T-helper 9 cell (primary cell): ENCODE measurements at places on chromosomes 16 and 17.

DNA sequence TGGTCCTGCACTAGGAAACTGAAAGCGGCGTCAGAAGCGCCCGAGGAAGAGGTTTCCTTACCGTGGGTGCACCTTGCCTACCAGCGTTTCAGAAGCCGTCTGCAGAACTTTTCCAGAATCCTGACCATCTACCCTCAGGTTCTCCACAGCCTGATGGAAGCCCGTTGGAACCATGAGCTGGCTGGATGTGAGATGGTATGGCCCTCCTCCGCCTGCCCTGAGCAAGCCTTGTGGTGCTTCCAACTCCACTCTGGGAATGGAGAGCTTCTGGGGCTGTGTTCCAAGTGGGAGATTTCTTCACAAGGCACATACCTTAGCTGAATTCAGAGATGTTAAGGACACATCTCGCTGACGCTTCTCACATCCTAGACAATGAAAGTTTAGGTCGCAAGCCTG, 51.8 kb upstream of the ENDOV start:
- DNase-seq = no peak

- peak; percentile 23 for DNase-seq
Measured at GRCh38 chr17:7854851-7855659, at the start of gene TMEM88. Gene TMEM88, plus strand, starts transcription at chr17:7855066. Its CDS starts 9 bp downstream, at chr17:7855075.

DNA sequence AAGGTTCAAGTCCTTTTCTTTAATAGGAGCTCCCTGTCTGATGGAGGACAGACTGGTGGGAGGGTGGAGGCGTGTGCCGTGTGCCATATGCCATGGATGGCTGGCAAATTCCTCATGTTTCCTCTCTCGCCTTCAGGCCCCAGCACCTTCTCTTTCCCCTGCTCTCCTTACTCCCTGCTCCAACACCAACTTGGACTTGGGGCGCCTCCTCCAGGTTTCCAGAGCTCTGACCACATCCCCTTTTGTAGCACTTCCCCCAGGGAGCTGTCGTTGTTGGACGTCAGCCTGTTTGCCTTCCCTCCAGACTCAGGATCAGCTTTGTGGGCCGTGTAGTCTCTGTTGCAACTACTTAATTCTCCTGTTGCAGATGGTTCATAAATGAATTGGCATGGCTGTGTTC, 30.7 kb downstream of the TMC7 start:
- no peak for DNase-seq

DNA sequence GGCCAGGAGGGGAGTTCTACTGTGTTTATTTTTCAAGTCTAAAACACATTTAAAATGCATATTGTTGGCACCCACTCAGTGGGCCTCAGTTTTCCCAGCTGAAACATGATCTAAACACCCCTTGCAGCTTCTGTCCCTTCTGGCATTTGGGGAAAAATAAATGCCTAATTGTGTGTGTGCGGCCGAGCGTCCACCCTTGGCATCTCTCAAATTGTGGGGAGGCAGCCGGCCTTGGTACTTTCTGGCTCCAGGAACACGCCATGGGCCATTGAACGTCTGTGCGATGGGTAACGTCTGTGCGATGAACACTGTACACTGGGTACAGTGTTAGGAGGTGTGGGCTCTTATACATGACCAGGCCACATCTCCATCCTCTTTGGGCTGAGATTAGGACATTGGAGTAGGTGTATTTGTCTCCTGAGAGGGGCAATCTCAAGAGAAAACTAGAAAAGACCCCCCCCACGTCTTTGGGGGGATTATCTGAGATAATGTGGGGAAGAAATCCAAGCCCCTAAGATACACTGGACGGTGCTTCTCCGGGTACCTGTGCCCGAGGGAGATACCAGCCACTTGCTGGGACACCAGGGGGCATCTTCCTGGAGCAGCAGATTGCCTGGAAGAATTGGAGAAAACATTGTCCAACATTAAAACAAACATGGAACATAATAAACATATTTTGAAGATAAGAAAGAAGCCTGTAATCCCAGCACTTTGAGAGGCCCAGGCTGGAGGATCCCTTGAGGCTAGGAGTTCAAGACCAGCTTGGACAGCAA, 54.9 kb downstream of the RAB11FIP4 start:
- DNase-seq = no peak

GRCh38 chr16:46884513-46885293, 541 bp downstream of the GPT2 start:
- peak; percentile 3 for DNase-seq

- DNase-seq = no peak
Measured at GRCh38 chr17:69245617-69246016, 17.0 kb upstream of the ABCA10 start.

- peak; percentile 82 for DNase-seq
Measured at GRCh38 chr16:11667824-11668622, at the start of gene SNN. Gene SNN, plus strand, starts transcription at chr16:11668455. Its CDS starts 7,605 bp downstream, at chr16:11676060.

GRCh38 chr17:15403276-15403939, 62.0 kb upstream of the TEKT3 start:
- no peak for DNase-seq

- no peak for DNase-seq
Measured at GRCh38 chr17:20291853-20292252, 175.5 kb downstream of the LGALS9B start.

GRCh38 chr16:46830417-46830901, 521 bp downstream of the C16orf87 start:
- peak; percentile 32 for DNase-seq

- no peak for DNase-seq
Measured at GRCh38 chr17:9187828-9188227, 166.5 kb downstream of the NTN1 start.

DNA sequence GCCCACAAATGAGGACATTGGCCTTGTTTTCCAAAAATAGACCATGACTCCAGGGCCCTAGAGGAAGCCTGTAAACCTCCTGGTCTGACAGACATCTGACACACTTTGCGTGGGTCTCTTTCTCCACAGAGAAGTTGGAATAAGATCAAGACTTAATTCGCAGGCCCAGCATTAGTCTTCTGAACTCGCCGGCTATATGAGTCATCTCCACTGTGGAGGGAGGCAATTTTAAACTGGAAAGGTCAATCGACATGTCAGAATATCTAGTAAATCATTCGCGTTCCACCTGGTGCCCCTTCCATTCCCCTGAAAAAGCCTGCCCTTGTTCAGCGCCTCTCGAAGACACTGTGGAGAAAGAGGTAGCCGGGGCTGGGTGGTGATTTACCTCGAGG, 140.1 kb downstream of the CLEC16A start:
- no peak for DNase-seq

- DNase-seq = no peak
Measured at GRCh38 chr17:80504686-80505413, 28.4 kb upstream of the NPTX1 start.

DNA sequence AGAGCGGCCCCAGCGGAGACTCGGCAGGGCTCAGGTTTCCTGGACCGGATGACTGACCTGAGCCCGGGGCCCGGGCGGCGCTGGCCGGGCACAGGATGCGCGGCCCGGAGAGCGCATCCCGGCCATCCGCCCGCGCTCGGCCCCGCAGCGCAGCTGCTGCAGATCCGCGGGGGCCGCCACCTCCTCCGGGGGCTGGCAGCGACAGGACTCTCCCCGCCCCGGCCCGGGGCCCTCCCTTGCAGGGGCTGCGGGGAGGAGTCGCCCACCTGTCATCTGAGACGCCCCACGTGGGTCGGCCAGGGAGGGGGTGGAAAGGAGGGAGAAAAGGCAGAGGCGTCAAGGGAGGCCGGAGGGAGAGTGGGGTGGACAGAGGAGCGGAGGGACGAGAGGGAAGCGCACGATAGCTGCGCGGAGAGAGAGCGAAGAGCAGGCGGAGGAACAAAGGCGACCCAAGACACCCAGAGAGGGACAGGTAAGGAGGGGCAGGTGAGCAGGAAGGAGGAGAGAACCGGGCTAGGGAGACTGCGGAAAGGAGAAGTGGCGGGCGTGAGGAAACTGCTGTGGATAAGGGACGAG, 471 bp upstream of the PRKAR1A start:
- peak; percentile 66 for DNase-seq

GRCh38 chr16:2205104-2205966, at the start of gene MLST8:
Gene MLST8, plus strand, starts transcription at chr16:2205454. Its CDS starts 632 bp downstream, at chr16:2206086.
- DNase-seq = peak; percentile 91

GRCh38 chr16:58264961-58265479, 29.8 kb downstream of the PRSS54 start:
- no peak for DNase-seq

DNA sequence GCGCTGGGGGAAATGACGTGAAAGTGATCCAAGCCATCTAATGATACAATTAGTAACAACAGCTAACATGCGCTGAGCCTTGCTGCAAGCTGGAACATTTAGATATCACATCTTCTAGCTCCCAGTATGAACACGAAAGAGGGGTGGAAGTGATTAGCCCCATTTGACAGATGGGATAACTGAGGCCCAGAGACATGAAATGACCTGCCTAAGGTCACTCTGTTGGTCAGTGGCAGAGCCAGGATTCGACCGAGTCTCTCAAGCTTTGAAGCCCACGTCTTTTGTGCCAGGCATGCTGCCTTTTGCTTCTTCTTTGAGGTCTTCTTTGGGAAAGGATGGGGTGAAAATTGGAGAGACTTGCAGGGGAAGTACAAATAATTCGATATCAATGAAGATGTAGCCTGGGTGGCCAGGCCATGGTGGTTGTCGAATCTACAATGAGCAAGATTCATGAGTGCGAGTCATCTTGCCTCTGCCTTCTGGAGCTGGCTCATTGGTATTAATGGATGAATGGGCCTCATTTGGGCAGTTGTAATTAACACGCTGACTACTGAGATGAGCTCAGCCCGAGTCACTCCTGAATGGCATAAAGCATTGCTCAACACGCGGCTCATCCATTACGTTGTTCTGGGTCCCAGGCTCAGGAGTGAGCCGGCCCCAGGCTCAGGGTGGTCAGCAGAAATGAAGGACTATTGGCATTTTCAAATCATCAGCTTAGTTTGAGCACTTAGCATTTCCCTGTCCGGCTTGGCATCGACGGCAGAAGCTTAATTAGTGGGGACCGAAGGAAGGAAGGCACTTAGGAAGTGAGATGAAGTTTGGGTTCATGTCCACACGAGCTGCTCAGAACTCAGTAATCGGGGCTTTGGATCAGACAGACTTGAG, 28.0 kb upstream of the GPRC5B start:
- DNase-seq = no peak

GRCh38 chr17:21674242-21674731, 18.0 kb upstream of the KCNJ18 start:
- no peak for DNase-seq

DNA sequence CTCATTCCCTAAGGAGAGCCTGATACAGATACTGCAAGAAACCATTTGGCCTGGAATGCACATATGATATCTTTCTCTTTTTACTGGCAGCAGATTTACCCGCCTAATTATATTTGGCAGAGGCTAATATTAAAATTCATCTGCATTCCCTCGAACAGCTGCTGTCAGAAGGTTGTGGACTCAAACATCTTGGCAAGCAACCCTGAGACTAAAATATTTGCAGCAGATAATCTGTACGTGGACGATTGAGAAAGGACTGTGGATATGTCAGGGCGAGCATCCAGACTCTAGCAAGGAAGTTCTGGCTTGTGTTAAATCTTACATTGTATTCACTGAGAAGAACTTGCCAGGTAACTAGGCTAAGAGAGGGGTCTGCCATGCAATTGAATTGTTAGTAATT, 65.2 kb downstream of the SNX20 start:
- DNase-seq = no peak

GRCh38 chr17:15894913-15895658, 49.8 kb upstream of the ADORA2B start:
- no peak for DNase-seq

DNA sequence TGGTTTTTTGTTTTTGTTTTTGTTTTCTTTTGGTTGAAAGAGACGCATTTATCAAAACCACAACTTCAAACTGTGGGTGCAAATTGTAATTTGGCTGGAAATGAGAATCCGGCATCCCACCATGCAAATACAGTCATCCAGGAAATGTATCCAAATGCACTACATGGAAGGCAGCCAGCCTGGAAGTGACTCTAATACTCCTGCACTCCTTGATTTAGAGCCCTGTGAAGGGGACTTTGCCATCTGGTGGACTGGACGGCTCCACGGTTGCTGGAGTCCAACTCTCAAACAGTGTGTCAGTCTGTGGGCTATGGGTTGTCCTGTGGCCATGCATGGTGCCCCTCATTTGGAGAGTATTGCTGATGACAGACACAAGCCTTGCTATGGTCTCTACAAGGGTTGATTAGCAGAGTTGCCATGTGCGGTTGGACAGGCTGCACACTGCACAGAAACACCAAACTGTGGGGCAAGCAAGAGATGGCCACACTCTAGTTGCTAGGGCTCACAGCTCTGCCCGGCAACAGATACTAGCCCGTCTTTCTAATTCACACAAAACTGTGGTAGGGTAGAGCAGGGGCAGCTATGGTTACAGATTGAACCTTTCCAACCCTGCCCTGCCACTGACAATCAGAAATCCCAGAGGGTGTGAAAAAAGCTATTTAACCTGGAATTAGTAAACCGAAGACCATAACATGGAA, 62.4 kb downstream of the VAT1L start:
- no peak for DNase-seq

GRCh38 chr16:50950955-50951354, 200.1 kb downstream of the SALL1 start:
- DNase-seq = no peak

GRCh38 chr17:72388765-72389473, 268.1 kb downstream of the SOX9 start:
- DNase-seq = no peak

- no peak for DNase-seq
Measured at GRCh38 chr16:51146256-51146924, 4.7 kb downstream of the SALL1 start.

GRCh38 chr17:39380144-39380543, 21.3 kb downstream of the FBXL20 start:
- DNase-seq = no peak

GRCh38 chr16:19400711-19401110, 17.0 kb upstream of the TMC5 start:
- DNase-seq = no peak

DNA sequence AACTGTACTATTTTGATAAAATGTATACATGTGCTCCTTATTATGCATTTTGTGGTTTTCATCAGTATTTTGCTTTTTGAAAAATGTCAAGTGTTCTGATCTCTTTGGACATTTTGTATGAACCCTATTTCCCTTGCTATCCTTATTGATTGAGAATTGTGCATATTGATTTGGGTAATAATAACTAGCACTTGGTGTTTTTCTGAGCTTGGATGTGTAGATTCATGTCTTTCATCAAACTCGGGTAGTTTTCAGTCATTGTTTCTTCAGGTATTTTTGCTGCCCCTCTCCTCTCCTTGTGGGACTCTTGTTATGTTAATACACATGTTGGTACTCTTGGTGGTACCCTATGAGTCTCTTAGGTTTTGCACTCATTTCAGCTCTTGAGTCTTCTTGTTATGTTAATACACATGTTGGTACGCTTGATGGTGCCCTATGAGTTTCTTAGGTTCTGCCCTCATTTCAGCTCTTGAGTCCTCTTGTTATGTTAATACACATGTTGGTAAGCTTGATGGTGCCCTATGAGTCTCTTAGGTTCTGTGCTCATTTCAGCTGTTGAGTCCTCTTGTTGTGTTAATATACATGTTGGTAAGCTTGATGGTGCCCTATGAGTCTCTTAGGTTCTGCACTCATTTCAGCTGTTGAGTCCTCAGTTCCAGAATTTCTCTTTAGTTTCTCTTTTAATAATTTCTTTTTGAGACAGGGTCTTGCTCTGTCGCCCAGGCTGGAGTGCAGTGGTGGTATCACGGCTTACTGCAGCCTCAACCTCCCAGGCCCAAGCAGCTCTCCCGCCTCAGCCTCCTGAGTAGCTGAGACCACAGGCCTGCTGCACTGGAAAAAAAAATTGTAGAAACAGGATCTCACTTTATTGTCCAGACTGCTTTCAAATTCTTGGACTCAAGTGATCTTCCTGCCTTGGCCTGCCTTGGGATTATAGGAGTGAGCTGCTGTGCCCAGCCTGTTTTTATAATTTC, 19.3 kb downstream of the ZNF750 start:
- no peak for DNase-seq

GRCh38 chr16:69131167-69131838, 1.1 kb downstream of the CHTF8 start:
- no peak for DNase-seq
